SK-N-DZ (cell line): ENCODE measurements at places on chromosomes 3 and 15.

DNA sequence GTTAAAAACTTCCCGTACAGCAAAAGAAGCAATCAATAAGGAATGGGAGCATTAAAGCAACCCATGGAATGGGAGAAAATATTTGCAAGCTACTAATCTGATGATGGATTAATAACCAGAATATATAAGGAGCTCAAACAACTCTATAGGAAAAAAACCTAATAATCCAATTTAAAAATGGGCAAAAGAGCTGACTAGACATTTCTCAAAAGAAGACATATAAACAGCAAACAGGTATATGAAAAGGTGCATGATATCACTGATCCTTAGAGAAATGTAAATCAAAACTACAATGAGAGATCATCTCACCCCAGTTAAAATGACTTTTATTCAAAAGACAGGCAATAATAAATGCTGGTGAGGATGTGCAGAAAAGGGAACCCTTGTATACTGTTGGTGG, 52.7 kb upstream of the POU1F1 start:
- no peak for DNase-seq

DNA sequence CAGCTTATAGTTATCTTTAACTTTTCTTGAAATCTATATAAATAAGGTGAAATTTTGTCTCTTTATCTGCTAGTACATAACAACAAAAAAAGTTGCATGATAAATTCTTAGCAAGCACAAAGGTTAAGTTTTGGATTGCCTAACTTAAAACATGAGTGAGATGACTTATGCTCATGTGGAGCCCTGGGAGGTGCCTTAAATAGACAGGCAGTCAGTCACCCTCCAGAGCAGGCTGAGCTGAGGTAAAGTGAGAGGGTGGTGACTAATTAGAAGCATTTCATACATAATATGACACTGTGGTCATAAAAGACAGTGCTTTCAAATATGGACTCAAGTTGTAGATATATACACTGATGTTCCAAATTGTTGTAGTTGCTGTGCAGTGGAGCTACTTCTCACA, 14.6 kb upstream of the MME start:
- DNase-seq, result no peak

DNA sequence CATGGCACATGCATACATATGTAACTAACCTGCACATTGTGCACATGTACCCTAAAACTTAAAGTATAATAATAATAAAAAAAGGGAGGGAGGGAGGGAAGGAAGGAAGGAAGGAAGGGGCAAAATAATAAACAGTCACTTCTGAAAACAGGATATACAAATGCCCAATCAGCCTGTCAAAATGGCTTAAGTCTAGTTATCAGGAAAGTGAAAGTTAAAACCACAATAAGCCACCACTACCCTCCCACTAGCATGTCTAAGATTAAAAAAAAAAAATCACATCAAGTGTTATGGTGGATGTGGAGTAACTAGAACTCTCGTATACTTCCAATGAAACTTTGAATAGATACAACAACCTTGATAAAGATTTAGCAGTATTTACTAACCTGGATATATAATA, 145.6 kb upstream of the GMNC start:
- DNase-seq, result no peak

DNA sequence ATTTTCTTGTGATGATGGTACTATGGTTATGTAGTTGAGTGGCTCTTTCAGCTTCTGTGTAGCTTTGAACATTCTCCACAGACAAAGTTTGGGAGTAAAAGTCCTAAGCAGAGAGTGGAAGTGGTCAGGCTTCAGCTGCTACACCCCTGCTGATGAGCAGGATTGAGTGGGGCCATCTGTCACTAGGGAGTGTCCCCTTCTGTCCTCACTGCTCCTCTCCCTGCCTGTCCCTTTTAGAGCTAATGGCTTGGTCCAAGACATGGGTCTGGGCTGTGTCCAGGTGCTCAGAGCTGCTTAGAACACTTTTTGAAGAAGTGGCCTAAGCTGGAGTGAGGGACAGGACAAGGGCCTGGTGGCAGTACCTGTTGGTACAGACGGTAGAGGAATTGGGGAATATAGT, 15.1 kb downstream of the MYZAP start:
- DNase-seq, result no peak

DNA sequence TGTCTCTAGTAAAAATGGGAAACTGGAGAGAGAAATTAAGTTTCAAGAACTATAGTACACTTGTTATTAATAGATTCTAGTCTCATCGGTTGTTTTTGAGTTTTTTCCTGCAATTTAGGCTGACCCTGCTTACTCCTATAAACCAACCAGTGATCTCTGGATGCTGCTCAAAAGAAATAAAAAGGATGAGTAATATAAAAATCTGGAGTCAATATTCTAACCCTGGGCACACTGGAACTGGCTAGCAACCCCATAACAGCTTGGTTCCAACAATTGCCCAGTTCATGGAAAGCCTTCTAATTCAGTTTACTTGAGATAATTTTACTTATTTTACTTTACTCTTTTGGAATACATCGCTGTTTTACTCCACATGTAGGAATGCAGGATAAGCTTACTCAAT, 211.6 kb downstream of the GBE1 start:
- no peak for DNase-seq

- DNase-seq, result no peak
Measured at GRCh38 chr15:36914960-36915808, 185.2 kb downstream of the MEIS2 start.

- DNase-seq, result no peak
Measured at GRCh38 chr15:94793207-94793606, 561.8 kb downstream of the MCTP2 start.

GRCh38 chr15:35289024-35289617, 204.0 kb upstream of the NANOGP8 start:
- DNase-seq, result peak; percentile 66

GRCh38 chr15:90055182-90055581, 47.1 kb downstream of the IDH2 start:
- DNase-seq, result no peak

GRCh38 chr15:39426552-39427532, 154.0 kb upstream of the THBS1 start:
- DNase-seq, result peak; percentile 21

DNA sequence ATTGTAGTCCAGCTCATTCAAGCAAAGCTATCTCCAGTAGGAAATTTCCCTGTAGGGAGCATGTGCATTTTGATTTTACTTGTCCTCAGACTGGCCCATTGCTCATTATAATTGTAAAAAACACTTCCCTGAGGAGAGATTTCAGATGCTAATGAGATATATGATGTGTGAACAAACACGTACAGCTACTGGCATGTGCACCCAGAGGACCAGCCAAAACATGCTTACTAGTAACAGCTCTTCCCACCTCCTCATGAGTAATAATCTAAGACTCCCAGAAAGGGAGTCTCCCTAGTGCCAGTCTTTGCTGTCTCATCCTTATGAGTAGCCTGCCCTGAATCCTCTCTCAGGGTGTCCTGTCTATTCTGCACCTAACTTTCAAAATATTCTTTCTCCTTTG, 43.4 kb downstream of the FBXO22 start:
- no peak for DNase-seq

DNA sequence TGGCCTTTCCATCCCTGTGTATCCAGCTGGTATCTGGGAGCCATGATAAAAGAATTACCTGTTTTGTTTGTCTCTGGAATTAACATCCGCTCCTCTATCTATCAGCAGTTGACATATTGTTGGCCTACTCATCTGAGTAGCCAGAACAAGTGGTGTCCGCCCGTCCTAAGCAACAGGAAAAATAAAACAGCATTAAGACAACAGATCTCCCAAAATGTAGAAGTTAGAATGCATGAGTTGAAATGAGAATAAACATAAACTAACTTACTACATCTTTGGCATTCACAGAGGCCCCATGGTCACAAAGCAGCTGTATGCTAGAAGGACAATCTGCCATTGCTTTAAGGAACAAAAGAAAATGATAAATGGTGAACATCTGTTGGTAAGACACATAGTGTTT, 75.9 kb downstream of the UACA start:
- DNase-seq, result no peak

DNA sequence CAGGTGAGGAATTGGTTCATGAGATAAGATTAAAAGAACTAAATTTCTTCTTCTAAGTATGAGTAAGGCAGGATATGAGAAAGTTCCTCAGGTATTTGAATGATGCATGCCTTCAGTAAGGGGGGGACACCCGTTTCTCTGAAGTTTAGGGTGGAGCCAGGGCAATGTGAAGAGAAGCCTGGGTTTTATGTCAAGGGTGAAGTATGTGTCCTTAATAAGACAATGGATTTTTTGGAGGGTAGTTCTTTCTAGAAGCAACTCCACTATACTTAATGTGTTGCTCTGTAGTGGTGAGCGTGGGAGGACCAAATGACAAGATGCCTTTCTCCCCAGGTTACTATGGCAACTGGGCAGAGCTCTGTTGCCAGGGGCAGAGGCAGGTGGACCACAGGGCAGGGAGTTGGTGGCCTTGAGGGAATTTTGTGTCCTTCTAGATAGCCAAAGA, 44.0 kb downstream of the PHLDB2 start:
- peak; percentile 18 for DNase-seq

DNA sequence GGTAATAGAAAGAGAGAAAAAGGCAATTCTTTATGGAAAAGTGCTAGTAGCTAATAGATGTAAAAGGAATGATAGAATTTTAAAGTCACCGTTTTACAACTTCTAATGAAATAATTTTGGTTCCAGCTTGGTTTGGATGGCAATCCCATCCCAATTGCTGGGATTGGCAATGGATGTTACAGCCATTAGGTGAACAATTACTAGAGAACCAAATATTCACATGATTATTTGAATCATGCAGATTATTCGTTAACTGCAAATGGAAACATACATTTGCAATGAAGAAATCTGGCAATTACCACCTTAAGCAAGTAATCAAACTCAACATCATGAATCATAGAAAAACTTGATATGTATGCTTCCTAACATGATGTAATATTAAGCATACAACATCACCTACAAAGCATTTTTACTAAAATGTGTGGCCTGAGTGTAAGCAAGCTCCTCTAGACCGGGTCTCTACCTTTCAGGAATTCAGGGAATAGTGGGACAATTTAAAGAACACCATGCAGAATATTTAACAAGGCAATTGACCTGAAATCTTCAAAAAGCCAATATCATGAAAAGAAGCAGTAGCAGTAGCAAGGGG, 26.2 kb upstream of the ANP32A start:
- DNase-seq, result no peak

DNA sequence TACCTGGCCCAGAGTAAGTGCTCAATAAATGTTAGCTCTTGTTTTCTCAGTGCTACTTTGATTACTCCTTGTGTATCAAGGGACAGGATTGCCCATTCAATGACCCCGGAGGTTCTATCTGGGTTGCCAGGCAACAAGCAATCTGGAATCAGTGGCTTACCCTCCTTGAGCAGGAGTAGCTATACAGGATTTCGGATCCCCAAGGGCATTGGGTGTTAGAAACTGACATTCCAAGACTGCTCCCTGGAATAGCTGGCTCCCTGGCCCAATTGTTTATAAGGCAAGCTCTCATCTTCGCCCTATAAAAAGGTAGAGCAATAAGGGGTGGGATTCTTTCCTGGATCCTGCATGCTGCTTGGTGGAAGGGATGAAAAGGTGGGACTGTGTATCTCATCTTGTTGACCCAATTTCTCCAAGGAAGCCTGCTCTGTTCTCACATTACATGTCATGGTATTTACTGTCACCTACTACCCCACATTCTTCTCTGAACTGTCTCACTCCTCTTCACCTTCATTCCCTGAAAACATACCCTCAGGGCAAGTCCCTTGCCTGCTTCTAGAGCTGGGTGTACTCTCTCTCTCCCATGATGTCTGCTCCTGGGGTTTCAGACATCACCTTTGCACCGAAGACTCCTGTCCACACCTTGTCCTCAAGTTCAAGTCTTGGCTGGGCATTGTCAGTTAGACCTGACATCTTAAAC, 26.4 kb upstream of the SCN10A start:
- DNase-seq, result no peak

DNA sequence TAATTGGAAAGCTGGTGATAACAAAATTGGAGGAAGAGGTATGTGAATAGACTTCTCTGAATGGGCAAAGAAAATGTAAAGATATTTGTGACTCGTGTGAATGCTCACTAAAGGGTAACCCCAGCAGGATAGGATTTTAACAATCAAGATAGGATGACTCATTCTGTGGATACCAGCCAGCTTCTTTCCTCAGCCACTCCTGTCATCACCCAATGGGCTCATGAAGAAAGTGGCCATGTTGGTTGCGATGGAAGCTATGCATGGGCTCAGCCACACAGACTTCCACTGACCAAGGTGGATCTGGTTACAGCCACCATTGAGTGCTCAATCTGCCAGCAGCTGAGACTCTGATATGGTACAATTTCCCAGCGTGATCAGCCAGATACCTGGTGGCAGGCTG, 40.9 kb downstream of the STRIT1 start:
- DNase-seq, result no peak

- peak; percentile 14 for DNase-seq
Measured at GRCh38 chr3:181726351-181727330, 14.9 kb downstream of the SOX2 start.

DNA sequence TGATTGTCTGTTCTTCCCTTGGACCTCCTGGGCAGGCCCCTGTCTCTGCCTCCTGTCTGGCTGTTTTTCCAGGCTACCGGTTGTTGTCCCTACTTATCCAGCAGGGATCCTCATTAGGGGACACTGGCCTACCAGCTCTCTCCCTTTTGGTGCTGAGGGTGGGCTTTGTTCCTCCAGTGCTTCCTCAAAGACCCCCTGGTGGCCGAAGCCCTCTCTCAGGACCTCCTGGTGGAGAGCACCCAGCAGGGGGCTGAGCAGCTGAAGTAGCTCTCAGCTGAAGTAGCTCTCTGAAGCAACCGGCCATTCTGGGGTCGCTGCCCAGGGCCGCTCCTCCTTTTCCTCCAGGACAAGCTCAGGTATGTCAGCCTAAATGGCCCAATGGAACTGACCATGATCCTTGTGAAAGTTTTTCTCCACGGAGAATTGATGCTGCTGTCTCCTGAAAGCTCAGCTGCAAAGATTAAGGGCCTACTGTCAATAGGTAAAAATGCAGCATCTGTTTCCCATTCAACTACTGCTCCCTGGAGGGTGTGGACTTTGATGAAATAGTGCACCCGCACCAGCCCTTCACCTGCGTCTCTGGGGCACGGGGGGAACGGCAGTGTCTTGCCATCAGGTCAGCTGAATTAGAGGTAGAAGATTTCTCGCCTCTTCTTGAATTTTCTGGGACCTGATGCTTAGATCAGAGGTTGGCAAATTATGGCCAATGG, 27.6 kb downstream of the ARNT2 start:
- DNase-seq, result no peak

GRCh38 chr3:62601238-62602070, 228.1 kb upstream of the FEZF2 start:
- no peak for DNase-seq

- no peak for DNase-seq
Measured at GRCh38 chr15:45539680-45540079, 17.1 kb upstream of the SLC30A4 start.

- DNase-seq, result no peak
Measured at GRCh38 chr15:37028625-37029296, 71.6 kb downstream of the MEIS2 start.

DNA sequence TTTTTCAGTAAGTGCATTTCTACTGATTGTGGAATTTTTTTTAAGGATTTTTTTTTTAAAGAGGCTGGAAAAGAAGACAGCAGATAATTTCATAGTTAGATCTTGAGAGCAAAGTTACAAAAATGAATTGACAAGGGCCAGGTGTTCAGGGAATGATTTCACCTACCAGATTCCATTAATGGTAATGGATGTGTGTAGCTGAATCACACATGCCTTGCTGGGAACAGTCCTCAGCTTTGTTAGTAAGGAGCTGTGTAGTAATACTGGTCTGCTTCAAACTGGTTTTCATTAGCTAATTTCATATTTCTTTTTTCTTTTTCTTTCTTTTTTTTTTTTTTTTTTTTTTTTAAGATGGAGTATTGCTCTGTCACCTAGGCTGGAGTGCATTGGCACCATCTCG, 16.0 kb downstream of the NR1D2 start:
- DNase-seq, result no peak

- DNase-seq, result no peak
Measured at GRCh38 chr3:189267981-189268613, 96.3 kb downstream of the TPRG1 start.

- no peak for DNase-seq
Measured at GRCh38 chr3:47455806-47456452, 19.8 kb downstream of the SCAP start.
